ENCODE measurements at places on chromosomes 4 and X.

- DNase-seq: no peak
These were observed 7.2 kb downstream of the IL15 start for GRCh38 chr4:141643557-141643956.

- DNase-seq: no peak
These were observed 185.5 kb downstream of the CEP135 start for GRCh38 chr4:56134266-56134665.

DNA sequence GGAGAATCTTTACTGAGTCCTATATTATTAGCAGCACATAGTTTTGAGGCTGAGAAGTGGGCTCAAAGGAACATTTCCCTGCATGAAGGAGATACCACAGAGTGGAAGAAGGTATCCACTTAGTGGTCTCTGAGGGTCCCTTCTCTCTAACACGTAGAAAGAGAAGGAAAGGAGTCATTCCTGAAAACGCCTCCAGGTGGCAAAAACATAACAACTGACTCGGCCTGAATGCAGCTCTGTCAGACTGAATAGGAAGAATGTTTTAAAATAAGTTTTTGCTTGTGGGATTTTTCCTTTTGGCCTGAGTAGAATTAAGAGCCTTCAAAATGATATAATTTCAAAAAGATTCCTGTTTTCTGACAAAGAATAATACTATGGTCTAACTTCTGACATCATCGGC, 23.3 kb downstream of the RPGR start:
- no peak for DNase-seq

DNA sequence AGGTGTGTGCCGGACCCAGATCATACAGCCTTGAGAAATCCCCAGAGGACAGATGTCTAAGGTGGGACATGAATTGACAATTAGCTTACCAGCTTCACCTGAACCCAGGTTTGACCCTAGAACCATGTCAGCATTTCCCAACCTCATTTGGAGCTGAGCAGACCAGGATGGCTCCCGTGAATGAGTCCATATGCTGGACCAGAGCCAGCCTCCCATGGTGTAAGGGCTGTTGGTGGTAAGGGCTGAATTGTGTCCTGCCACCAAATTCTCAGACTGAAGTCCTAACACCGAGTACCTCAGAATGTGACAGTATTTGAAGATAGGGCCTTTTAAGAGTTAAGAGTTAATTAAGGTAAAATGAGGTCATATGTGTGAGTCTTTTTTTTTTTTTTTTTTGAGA, 88.3 kb downstream of the SLC34A2 start:
- DNase-seq: no peak

GRCh38 chr4:79497001-79497400, 89.0 kb upstream of the GK2 start:
- no peak for DNase-seq

- no peak for DNase-seq
These were observed 10.8 kb upstream of the GUCY1B1 start for GRCh38 chr4:155748039-155748438.

- no peak for DNase-seq
These were observed 12.7 kb downstream of the TAB3 start for GRCh38 chrX:30876367-30876766.

Data from CD4-positive, alpha-beta T cell treated with Interleukin-4 for 4 hours (primary cell).